ENCODE measurements at places on chromosomes 16 and 17.

- no peak for DNase-seq
Observed at GRCh38 chr17:19369846-19370492, 7.4 kb upstream of the B9D1 start.

- DNase-seq = no peak
Observed at GRCh38 chr16:1170076-1170418, 17.1 kb downstream of the CACNA1H start.

DNA sequence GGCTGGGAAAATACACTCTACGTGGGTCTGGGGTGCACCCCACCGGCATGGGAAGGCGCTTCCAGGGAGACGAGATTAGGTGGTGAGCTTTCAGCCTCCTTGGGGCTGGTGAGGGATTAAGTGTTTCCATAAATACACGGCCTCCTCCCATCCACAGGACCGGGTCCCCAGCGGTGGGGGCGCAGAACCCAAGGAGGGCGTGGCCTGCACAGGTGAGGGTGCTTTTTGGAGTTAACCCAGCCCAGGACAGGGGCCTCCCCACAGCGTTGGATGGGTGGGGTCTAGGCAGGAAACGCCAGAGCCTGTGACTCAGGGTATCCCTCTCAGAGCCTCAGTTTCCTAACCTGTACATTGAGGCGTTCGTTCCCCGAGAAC is 1.1 kb downstream of the C16orf74 start:
- no peak for DNase-seq

- DNase-seq = no peak
Observed at GRCh38 chr17:11404431-11405276, 163.6 kb downstream of the SHISA6 start.

DNA sequence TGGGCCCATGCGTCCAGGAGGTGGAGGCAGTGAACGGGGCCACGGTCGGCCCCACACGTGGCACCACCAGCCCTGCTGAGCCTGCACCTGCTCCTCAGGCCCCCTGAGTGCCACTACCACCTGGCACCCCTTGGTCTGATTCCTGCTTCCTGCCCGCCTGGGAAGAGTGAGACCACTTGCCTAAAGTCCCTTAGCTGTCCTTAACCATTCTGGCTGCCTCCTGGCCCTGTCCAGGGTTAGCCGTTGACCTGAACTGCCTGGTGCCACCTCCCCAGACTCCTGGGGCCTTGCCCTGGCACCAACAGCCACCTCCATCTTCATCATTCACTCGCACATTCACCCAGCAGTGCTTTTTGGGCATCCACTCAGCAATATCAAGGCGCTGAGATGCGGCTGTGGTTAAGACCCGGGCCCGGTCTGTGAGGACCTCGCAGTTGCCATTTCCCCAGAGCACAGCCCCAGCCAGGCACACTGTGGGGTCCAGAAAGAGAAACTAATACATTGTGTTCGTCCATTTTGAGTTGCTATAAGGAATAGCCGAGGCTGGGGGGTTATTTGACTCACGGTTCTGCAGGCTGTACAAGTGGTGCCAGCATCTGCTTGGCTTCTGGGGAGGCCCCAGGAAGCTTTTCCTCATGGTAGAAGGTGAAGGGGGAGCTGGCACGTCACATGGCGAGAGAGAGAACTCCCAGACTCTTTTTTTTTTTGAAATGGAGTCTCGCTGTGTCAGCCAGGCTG is 318.4 kb downstream of the SEC14L1 start:
- DNase-seq = no peak

GRCh38 chr17:61477204-61477834 is 25.1 kb downstream of the TBX4 start:
- no peak for DNase-seq

- peak; percentile 27 for DNase-seq
Observed at GRCh38 chr16:71367241-71367976, 8.9 kb downstream of the CALB2 start.

- no peak for DNase-seq
Observed at GRCh38 chr16:78659216-78659615, 559.8 kb downstream of the WWOX start.

GRCh38 chr16:70396246-70396904 is 42.5 kb downstream of the ST3GAL2 start:
- DNase-seq = no peak

DNA sequence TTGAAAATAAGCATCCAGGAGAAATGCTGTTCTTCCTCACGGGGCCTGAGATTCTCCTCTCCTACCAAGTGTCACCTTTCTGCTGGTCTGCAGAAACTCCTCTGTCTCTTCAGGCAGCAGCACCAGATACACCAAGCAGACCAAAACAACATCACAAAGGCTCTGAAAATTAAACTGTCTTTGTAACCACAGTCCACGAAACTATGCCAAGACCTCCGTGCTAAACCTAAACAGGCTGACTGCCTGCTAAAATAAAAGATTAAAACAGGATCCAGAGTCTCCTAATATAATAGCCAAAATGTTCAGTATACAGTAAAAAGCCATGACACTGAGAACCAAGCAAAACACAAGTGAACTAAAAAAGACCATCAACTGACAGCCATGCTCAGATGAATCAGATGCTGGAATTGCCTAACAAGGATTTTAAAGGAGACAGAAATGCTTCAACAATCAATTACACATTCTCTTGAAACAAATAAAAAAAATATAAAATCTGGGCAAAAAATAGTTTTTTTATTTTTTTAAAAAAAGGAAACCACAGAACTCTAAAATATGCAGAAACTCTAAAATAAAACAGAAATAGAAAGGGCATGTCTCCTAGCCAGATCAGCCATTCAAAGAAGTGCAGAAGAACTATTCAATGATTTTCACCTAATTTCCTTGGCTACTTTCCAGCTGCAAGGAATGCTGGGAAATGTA is 50.3 kb upstream of the TOX3 start:
- DNase-seq = no peak

DNA sequence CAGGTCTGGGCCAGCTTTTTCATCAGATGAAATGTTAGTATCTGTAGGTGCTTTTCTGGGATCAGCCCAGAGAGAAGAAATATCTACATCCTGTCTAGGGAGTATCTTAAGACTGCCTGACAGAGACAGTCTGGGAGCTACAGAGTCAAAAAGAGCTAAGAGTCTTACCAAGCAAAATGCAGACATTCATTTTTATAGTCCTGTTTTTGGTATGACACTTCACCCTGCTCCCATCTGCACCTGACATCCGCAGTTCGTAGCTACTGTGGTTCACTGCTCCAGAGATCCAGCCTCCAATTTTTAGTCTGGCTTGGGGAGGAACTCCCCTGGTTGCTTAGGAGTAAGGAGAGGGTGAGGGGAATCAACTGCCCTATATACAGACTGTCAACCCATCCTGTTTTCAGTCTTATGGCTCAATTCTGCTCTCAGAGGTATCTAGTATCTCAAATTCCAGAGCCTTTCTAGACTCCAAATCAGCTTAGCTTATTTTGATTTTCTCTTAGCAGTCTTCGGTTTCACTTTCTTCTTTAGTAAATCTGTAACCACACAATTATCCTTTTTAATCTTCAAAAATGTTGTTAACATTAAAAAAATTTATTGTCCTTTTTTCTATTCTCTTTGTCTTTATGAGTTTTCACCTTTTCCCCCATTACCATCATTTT is 97.8 kb downstream of the TMEM100 start:
- no peak for DNase-seq

DNA sequence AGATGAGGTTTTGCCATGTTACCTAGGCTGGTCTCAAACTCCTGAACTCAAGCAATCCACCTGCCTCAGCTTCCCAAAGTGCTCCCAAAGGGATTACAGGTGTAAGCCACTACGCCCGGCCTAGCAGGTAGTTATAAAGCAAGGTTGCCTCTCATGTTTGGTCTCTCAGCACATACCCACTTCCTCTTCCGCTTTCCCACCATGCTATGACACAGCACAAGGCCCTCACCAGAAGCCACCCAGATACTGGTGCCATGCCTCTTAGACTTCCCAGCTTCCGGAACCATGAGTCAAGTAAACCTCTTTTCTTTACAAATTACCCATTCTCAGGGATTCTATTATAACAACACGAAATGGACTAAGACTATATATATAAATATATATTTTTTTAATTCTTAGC is 143.6 kb downstream of the COPRS start:
- DNase-seq = no peak

GRCh38 chr16:75452464-75453190 is 11.9 kb downstream of the TMEM170A start:
- no peak for DNase-seq

- no peak for DNase-seq
Observed at GRCh38 chr16:19936441-19936840, 51.8 kb upstream of the GPRC5B start.

DNA sequence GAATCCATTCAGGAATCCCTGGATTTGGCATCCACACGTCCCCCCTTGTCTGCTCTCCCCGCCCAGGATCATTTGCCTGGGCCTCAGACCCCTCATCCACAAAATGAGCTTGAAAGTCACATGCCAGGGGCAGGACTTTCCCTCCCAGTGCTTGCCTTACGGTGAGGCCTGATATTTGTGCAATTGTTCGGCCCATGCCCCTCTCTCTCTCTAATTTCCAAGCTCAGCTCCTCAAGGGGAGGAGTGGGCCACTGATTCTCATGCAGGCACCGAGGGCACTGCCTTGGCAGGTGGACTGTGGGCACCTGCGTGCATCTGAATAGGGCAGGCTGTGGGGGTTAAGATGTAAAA is 267.2 kb upstream of the FOXF1 start:
- DNase-seq = no peak

GRCh38 chr17:47692895-47693730 is 848 bp upstream of the TBKBP1 start:
- no peak for DNase-seq

GRCh38 chr17:57607553-57608120 is 137.5 kb downstream of the CCDC182 start:
- peak; percentile 9 for DNase-seq

- peak; percentile 89 for DNase-seq
Observed at GRCh38 chr17:81419319-81419885, 24.1 kb downstream of the BAHCC1 start.

GRCh38 chr16:68194251-68194650 is 41.7 kb downstream of the ESRP2 start:
- no peak for DNase-seq

DNA sequence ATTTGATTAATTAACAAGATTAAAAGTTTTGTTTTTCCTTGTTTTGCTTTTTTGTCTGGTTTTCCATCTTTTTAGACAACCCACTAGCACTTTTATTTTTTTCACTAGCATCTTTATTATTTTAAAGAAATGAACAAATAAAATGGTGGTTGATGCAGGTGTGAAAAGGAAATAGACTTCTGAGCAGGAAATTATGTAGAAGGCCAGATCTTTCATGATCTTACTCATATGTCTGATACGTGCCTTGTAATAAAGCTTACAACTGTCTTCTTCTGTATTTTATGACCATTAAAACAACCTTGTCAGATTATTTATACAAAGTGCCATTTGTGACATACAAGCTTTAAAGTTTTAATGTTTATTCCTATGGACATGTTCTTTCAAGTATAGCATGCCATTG is 6.3 kb downstream of the SLFN12L start:
- no peak for DNase-seq

GRCh38 chr17:79933863-79934652 is 94.8 kb upstream of the CBX4 start:
- peak; percentile 53 for DNase-seq

DNA sequence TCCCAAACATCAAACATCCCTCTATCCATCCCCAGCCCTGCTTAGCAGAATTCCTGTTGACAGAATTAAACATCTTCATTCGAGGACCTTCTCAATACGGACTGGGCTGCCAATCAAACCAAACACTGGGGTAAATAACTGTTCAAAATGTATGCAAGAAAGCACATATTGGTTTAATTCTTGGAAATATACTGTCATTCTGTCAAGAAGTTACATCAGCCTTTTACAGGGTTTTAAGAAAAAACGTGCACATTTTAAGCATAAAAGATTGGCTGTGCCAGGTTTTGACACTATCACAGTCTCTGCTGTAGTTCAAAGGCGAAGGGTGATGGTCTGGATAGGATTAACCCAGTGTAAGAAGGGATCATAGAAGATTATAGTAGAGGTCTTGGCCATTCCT is 25.1 kb upstream of the CCNF start:
- no peak for DNase-seq

DNA sequence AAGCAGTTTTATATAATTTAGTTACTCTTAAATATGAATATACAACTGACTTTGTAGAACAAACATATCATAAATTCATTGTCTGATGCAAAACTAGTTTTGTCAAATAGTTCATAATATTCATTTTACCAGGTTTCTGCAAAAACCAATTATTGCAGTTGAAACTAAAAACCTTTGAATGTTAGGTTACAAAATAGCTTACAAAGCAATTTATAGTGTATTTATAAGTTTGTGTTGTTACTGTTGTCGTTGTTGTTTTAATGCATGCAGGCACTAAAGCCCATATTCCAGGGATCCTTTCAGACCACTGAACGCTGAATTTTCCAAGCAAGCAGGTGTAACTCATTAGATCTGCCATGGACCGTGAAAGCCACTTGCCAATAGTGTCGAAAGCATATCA is 427.6 kb downstream of the ZFHX3 start:
- no peak for DNase-seq

- no peak for DNase-seq
Observed at GRCh38 chr16:50314665-50315064, 48.3 kb downstream of the ADCY7 start.

- DNase-seq = no peak
Observed at GRCh38 chr17:15480204-15480603, 12.8 kb upstream of the CDRT4 start.

GRCh38 chr17:77320485-77321256 is 179.9 kb downstream of the SEC14L1 start:
- DNase-seq = no peak

- DNase-seq = no peak
Observed at GRCh38 chr17:36627101-36627500, 25.7 kb downstream of the MRM1 start.

- DNase-seq = no peak
Observed at GRCh38 chr16:55035956-55036355, 105.3 kb downstream of the IRX5 start.

DNA sequence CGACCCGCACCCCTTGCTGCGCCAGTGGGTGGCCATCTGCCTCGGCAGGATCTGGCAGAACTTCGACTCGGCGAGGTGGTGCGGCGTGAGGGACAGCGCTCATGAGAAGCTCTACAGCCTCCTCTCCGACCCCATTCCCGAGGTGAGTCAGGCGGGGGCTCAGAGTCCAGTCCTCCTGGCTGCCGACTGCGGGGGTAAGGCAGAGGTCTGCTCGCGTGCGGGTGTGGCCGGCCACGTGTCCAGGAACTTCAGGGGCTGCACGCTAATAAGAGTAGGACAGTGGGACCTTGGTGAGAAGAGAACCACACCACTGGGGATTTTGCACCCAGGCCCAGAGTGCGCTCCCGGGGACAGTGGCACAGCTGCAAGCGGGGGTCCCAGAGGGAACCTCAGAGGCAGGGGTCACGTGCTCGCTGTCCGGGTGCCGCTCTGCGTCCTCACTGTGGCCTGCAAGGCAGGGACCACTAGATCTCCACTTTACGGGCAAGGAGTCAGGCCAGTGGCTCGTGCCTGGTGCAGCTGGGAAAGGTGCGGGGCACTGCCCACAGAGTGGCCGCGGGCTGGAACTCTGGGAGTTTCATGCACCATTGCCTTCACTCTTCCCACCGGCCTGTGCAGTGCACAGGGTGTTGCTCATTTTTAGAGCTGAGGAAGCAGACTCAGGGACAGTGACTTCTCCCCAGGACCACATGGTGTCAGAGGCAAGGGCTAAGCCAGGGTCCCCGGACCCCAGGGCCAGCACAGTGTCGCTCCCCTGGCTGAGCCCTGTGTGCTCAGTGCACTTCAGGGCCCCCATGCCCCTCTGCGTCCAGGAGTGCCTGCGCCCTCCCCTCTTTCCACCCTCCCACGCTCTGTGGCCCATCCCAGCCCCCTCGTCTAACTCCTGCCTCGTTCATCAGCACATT is 107.6 kb upstream of the CHMP6 start:
- no peak for DNase-seq

Measured in LoVo (cell line).